ENCODE measurements at places on chromosomes 1 and 21. TPM values are rescaled to one million over a fixed set of nuclear protein-coding genes. Genes with fewer than 3 reads are reported as not detected.

Gene PLEKHM2
- total RNA-seq = 93.1 TPM

Gene LCK
- total RNA-seq = 0.54 TPM

- no peak for DNase-seq
These were observed 55.9 kb downstream of the SLC35F3 start for GRCh38 chr1:233960386-233960785.

Gene KIF17
- 1.5 TPM for total RNA-seq

Gene NPHS2
- not detected for total RNA-seq

- no peak for DNase-seq
These were observed 1.6 kb downstream of the OVAAL start for GRCh38 chr1:180560200-180560867.

Data from cardiac septum (tissue), 1 donor.